ENCODE measurements at places on chromosomes 3 and 15.

DNA sequence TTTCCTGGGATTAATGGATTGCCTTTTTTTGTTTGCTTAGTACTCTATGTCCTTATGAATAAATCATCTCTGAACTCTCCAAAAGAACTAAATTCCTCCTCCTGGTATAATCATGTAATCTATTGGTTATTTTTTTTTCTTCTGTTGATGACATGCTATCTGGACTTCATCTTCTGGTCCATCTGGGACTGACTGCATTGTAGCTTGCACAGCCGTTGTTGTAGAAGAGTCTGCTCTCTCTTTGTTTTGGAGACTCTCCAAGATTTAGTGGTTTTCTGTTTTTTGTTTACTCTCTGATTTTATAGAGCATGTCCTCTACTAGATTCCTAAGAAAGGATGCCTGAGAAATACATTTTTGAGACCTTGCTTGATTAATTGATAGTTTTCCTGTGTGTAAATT is 19.1 kb downstream of the IREB2 start:
- no peak for DNase-seq

DNA sequence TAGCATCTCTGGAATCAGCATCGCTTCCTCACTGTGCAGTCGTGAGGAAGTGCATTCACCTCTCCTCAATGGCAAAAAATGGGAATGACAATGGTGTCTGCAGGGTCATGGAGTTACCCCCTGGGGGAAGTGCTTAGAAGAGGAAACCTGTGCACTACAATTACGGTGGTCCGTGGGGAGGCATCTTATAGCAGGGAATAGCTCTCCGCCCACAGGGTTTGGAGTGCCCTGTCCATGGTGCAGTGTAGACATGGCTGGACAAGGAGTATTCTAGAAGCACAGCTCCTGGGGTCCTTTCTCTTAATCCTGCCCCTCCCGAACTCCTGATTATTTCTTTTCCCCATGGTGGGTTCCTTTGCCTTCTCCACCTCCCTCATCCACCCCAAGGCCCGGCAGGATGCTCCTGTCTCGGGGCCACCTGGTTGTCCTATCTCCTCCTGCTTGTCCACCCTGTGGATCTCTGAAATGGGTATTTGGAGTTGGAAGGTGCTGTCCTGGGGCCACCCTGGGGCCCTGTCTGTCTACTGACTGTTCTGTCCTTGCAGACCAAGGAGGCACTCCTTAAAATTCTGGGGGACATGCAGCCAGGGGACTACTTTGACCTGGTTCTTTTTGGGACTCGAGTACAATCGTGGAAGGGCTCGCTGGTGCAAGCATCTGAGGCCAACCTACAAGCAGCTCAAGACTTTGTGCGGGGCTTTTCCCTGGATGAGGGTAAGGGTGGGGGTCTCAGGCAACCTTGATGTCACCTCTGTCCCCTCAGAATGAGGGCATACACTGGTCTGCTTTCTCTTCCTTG is 5.2 kb downstream of the ITIH1 start:
- DNase-seq: peak; percentile 5

GRCh38 chr3:81602781-81603180 is 158.7 kb downstream of the GBE1 start:
- DNase-seq: no peak

DNA sequence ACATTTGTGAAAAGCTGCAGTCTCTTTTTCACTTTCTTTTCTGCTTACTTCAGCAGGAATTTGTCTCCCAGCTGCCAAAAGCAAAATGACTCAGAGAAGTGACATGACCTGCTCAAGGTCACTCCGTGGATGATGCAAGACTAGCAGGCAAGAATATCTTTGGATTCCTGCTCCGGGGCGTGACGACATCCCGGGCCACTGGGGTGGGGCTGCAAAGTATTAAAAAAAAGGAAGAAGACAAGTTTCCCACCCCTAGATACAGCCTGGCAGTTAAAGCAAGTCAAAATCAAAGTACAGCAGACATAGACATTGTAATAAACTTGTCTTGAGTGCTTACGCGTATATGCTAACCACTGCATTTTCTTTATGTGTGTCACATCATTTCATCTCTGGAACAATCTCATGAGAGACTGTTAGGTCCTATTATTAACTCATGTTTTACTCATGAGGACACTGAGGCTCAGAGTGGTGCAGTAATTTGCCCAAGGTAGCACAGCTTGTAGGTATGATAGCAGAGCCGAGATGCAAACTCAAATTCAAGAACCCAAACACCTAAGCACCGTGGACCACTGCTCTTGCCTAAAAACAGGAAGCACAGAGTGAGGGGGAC is 485.2 kb upstream of the PROK2 start:
- peak; percentile 89 for DNase-seq

DNA sequence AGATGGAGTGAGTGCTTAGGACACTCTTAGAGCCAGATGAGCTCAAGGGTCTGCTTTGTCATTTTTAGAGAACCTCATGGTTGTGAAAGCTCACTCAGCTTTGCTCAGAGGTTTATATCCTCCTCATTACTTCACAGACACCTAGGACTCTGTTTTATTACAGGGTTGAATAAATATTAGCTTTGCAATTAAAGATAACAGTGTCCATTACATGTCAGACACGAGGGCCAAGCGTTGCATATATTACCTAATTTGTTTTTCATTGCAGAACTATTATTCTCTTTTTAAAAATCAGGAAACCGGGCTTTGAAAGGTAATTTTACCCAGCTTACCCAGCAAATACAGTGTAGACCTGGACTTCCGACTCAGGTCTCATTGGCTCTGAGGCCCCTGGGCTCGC is 16.1 kb downstream of the MAP6D1 start:
- DNase-seq: no peak

GRCh38 chr3:112755845-112756613 is 90.6 kb downstream of the CD200R1L start:
- DNase-seq: no peak

DNA sequence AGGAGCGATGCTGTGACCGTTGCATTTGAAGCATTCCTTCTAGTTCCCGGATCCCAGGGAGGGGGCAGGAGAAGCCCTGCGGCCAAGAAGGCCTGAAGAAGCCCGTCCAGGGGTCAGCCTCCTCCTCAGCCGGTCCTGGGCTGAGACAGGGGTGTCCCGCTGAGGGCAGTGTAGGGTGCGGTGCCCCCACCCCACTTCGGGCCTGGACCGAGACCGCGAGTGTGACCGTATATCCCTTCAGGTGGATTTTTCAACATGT is 2.8 kb downstream of the OCA2 start:
- no peak for DNase-seq

DNA sequence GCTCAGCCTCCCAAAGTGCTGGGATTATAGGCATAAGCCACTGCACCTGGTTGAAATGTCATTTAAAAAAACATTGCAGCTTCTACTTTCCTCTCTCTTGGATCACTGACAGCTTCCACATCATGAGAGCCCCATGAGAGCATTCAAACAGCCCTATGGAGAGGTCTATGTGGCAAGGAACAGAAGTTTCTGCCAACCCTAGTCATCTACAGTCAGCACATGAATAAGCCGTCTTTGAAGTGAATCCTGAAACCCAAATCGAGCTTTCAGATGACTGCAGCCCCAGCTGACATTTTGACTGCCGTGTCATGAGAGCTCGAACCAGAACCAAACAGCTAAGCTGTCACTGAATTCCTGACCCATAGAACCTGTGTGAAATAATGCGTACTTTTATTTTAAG is 39.8 kb downstream of the CD200R1L start:
- no peak for DNase-seq

GRCh38 chr3:197353001-197353866 is 54.8 kb upstream of the DLG1 start:
- no peak for DNase-seq

GRCh38 chr15:98071786-98072185 is 111.3 kb downstream of the ARRDC4 start:
- DNase-seq: no peak

GRCh38 chr3:76311941-76312340 is 526.6 kb upstream of the ZNF717 start:
- no peak for DNase-seq

- DNase-seq: no peak
Measured at GRCh38 chr15:37973856-37974255, 39.4 kb downstream of the TMCO5A start.

GRCh38 chr15:33135355-33135781 is 59.1 kb downstream of the FMN1 start:
- DNase-seq: peak; percentile 89

DNA sequence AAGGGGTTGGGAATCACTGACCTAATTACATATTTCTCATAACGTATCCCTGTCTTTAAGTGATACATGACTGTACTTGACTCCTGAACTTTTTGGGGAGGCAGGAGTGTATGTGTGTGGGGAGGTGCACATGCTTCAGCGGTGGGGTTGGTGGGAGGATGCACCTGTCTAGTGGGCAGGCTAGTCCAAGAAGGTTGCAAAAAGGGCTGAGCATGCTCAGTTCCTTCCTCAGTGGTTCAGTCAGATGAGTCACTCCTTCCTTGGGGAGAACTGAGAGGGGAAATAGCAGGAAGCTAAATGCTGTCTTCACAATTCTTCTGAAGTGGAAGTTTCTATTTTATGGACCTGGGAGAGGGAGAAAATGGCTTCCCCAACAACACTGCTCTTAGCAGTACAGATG is 24.6 kb upstream of the AP4E1 start:
- no peak for DNase-seq

GRCh38 chr3:8867646-8868045 is 95.6 kb downstream of the RAD18 start:
- DNase-seq: no peak

DNA sequence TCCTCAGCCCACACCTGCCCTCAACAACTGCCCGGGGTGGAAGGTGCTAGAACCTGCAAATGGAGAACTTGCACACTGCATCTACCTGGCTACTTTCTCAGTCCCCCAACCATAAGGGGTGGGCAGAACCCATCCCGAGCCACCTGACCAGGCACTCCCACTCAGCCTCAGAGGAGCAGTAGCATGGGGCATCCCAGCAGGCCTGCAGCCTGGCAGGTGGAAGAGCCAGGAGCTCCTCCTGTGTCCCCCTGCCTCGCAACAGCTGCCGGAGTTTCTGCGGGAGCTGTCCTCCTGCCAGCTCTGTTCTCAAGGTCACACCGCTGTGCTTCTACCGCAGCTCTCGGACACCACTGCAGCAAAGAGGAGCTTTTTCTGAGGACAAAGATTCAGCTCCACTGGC is 27.5 kb downstream of the RAB6B start:
- no peak for DNase-seq

GRCh38 chr15:31364301-31365031 is 37.8 kb downstream of the KLF13 start:
- peak; percentile 62 for DNase-seq

DNA sequence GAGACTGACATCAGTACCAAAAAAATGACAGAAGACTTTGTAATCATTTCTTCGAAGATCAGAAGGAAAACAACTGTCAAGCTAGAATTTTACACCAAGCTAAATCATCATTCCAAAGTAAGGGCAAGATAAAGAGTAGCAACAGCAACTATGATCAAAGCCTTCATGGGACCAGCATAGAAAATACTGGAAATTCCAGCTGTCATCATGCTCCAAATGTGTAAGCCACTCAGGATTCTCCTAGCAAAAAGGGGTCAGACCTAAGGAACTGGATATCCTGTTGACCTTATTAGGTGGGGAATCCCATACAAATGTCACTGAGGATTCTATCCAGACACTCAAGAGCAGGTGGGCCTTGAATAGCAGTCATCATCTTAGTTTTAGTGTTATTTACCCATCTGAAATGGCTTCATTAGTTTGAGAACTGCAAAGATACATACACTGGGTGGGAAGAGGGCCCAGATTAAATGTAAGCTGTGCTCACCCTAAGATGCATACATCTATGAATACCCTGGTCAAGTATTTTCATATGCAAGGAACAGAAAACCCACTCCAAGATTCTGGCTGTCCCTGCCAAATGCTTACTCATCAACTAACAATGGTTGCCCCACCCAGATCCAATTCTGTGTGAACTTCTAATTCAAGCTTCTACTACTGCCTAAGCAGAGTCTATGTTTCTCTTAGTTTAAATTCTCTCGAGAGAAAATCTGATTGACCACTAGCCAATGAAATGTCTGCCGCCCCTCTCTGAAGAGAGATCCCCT is 33.5 kb downstream of the CLDN18 start:
- DNase-seq: no peak

DNA sequence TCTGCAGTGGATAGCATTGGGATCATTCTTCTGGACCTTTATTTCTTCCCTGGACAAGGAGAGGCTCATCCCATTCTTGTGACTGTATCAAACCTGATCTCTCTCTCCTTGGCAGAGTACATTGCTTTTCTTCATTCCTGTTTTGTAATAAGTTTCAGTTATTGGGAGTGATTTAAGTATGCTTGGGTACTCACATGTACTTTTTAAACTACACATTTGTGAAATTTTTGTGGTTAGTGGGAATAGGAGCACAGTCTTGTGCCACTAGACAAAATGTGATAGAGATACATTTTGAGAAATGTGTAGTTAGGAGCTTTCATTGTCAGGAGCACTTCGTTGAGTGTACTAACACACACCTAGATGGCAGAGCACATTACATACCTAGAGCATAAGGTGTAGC is 262.6 kb downstream of the C3orf38 start:
- no peak for DNase-seq

DNA sequence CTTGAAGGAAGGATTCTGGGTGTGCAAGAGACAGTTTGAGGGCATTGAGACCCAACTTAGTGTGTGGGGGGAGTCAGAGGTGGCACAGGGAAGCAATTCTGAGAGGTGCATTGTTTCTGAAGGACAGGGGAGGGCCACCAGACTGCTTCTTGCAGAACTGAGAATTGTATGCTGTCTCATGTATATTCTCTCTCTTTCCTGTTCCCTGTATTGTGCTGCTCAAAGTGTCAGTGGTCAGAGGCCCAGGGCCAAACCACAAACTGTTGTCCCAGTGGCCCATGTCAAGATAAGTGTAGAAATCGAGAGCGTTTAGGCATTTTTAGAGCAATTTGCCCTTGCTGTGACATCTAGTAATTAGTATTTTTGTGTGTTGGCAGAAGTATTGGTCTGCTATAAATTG is 567.1 kb downstream of the EDEM1 start:
- no peak for DNase-seq

GRCh38 chr3:54557538-54558428 is 370.1 kb downstream of the LRTM1 start:
- no peak for DNase-seq

DNA sequence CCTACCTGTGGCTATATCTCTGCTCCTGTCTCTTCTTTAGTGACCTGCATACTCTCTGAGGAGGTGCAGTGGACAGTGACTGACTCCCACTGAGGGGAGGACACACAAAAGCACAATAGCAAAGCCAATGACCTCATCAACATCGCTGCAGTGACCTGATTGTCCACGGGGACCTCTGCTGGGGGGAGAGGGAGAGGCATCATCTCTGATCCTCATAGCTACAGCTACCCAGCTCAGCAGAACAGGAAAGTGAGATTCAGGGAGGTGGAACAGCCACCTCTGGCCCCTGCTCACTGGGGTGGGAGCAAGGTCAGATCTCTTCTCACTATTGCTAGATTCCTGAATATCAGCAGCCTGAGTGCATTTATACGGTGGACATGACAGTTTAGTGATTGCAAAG is 179.2 kb downstream of the ATP10A start:
- DNase-seq: no peak

- DNase-seq: no peak
Measured at GRCh38 chr15:57085267-57085666, 166.8 kb downstream of the TCF12 start.
